D341Med (cell line): ENCODE measurements at places on chromosomes 12 and 14.

- DNase-seq: no peak
These were observed 12.4 kb upstream of the SYNDIG1L start for GRCh38 chr14:74438351-74438915.

- peak; percentile 68 for DNase-seq
These were observed 22.4 kb downstream of the PXN start for GRCh38 chr12:120242971-120243699.

DNA sequence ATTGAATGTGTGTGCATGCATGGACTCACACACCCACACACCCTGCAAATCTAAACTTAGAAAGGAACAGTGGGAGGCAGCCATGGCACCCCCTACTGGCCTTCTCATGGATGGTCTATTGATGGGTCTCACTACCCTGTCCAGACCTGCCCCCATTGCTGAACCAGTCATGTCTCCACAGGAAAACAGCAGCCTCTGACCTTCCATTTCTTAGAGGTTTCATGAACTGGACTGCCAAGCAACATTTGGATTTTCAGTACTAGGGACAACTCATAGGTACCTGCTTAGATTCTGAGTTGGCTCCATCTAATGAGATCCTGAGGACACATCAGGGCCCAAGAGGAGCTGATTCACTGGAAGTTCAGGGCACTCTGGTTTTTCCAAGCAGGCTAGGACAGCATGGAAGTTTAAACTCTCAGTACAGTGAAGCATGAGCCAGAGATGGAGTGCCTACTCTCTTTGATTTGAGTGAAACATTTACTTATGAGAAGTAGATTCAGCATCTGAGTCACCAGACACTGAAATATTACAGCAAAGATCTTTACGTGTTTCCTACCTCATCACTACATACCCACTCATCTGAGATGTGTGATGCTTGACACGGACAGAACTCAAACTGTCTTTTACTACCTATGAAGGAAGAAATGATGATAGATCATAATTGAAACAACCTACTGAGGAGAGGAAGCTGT lies 98.9 kb upstream of the PLEKHG7 start:
- no peak for DNase-seq

- DNase-seq: no peak
These were observed 3.1 kb downstream of the CBLN3 start for GRCh38 chr14:24426150-24426911.

- DNase-seq: no peak
These were observed 29.2 kb downstream of the PRMT8 start for GRCh38 chr12:3520168-3520567.
